ENCODE measurements at places on chromosomes 1 and 21.

DNA sequence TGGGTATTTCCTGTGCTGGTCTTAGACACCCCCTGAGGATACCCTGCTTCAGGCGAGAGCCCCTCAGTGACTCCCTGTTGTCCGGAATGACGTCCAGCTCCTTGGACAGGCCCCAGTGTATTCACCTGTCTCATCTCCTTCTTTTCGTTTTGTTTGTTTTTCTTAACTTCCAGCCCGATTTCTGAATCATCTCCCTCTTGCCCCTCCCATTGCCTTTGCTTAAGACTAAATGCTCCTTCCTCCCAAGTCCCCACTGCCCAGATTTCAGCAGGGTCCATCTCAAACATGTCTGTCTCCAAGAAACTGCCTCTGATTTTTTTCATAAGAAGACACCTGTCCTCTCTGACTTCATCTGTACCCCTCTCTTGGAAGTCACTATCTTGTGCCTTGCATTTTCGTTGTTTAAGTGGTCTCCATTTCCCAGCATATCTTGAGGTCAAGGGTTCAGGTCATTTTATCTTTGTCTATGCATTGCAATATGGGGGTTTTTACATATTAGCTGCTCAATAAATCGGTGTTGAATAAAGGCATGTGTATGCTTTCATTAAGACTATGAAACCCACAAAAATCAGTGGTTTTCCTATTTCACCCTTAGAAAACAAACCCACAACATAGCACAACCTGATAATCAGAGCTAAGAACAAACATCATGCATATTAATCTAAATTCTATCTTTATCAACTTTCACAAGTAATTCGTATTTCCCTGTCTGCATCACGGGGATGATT, 58.4 kb upstream of the LGALS8 start:
- DNase-seq, result no peak

DNA sequence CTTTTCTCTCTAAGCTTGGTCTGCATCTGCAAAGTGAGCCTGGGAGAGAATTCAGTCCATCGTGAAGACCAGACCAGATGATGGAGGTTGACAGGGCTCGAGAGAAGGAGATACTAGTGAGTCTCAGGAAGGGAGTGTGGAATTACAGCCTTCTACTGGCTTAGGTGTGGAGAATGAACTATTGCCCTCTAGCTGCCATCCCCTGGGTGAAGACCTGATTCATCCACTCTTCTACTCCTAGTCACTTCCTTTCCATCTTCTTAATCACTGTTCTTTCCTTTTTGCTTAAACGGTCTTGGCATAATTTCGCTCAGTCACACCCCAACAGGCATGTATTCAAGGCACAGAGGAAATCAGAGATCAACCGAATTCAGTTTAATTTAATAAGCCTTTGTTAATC, 34.0 kb upstream of the HSD17B7 start:
- DNase-seq, result no peak

DNA sequence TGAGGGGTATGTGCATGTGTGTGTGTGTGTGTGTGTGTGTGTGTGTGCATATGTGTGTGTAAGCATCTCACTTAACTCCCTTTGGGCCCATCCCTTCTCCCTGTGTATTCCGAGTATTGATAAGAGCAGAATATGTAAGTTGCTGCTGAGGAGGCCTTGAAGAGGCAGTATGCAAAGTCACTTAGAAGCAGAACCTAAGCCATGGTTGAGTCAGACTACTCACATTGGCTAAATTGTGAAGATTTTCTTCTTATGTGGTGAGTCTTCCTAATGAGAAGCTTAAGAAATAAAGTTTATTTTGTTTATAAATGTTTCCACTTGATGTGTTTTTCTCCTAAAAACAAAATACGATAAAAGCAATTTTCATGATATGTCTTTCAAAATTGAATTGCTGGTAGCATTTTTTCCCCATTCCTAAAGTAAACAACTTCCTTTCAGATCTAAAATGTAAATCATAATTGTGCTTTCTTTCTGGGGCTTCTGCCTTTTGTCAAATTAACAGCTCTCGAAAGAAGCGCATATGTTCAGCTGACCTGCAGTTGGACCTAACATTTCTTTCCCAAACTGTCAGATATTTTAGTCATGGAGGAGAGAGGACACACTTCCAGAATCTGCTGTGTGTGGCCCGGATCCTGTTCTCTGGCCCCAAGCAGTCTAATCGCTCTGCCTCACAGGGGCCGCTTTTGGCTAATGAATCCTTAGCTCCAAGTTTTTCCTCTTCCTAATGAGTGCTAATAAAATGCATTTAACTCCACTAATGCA, 284.0 kb downstream of the DUSP10 start:
- no peak for DNase-seq

DNA sequence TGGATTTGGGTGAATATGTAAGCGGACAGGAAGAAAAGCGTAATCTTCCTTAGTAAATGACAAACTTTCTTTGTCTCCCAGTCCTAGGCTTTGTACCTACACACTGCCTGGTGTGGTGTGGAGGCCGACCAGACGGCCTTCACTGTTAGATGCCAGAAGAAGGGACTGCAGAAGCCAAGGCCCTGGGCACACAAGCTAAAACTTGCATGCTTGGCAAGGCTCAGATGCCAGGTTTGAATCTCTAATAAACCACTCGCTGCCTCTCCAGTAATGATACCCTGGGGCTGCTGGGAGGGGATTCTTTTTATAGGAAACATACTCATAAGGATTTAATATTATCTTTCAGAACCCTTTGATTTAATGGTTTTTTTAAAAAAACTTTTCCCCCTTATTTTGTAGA, 263.8 kb downstream of the PTPRC start:
- no peak for DNase-seq

GRCh38 chr1:68162761-68163160, 69.6 kb downstream of the WLS start:
- DNase-seq, result peak; percentile 10

- no peak for DNase-seq
Measured at GRCh38 chr1:114316204-114316603, 162.5 kb upstream of the SYT6 start.

DNA sequence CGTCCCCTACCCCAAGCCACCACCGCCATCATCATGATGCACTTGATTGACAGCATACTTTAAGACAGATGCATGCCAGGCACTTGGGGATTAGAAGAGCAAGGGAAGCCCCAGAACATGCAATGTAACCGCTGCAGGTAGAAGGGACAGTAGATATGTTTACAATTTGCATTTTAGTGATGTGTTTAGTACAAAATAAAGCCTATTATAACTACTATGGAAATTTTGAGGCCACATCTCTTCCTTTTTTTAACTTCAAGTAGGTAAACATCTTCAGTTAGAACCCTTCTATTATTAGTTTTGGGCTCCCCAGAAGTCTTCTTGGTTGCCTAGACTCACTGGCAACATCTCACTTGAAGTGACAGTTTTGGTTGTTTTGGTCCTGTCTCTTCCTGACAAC, 25.3 kb downstream of the CR1L start:
- no peak for DNase-seq

DNA sequence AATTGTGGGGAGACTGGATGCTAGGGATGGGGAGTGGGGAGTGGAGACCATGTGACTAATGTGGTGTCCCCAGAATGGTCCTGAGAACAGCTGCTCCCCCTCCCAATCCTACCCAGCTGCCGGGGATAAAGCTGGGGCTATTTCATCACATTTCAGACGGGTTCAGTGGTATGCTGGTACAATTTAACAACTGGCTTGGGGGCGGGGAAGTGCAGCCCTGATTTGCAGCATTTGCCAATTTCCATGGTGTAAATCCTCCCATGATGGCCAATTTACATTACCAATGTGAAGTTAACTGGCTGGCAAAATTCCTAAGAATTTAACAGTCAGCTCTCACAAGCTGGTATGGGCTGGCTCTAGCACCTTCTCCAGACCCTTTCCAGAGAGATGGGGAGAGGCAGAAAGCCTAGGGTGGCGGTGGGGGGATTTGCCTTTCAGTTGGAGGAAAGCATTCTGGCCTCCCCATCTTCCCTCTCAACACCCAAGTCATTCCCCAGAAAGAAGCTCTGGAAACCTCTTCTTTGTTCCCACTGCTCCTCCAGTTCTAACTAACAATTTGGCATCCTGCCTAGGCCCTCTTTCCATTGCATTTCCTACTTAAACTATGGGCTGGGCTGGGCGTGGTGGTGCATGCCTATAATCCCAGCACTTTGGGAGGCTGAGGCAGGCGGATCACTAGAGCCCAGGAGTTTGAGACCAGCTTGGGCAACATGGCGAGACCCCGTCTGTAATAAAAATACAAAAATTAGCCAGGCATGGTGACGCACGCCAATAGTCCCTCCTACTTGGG, 11.3 kb upstream of the ADGRB2 start:
- no peak for DNase-seq

- DNase-seq, result no peak
Measured at GRCh38 chr1:205565799-205566198, 61.3 kb downstream of the CDK18 start.

GRCh38 chr1:177884479-177885021, 85.3 kb downstream of the SEC16B start:
- no peak for DNase-seq

- no peak for DNase-seq
Measured at GRCh38 chr21:35394634-35395369, 345.7 kb upstream of the RUNX1 start.

DNA sequence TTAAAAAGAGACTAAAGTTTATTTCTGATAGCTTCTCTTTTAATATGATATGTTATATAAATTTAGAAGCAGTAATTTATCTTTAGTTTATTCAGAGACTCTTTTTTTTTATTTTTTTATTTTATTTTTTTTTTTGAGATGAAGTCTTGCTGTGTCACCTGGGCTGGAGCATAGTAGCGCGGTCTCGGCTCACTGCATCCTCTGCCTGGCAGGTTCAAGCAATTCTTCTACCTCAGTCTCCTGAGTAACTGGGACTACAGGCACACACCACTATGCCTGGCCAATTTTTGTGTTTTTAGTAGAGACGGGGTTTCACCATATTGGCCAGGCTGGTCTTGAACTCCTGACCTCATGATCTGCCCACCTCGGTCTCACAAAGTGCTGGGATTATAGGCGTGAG, 89.6 kb downstream of the DISP1 start:
- no peak for DNase-seq

GRCh38 chr1:157916887-157917570, 75.4 kb upstream of the CD5L start:
- DNase-seq, result no peak

DNA sequence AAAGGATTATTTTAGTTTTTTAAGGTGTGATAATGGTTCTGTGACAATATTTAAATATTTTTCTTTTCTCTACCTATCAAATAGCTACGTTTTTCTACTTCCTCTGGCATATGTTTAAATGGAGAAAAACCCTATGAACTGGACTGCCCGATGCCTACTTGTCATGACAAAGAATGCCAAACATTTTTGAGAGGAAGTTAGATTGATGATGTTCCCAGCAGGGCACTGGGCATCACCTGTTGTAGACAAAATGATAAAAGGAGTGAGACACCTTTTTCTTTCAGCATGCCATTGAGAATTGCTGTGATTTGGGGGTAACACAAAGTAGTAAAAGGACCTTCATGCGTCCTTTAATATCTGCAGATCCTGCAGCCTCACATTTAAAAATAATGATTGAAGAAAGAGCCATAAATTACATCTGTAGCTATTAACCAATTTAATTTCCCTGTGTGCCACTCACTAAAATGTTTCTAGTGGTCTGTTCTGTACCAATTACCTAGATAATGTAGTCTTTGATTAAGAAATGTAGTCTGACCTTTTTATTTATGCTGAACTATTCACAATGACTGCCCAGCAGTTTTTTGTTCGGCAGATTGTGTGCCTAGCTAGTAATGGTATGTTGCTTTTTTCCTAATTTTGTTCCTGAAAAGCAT, 47.6 kb downstream of the RPL5 start:
- DNase-seq, result no peak

- no peak for DNase-seq
Measured at GRCh38 chr1:177793900-177794299, 176.0 kb downstream of the SEC16B start.

- DNase-seq, result no peak
Measured at GRCh38 chr1:26317146-26317545, 612 bp upstream of the CD52 start.

- no peak for DNase-seq
Measured at GRCh38 chr1:11188381-11188780, 774 bp upstream of the ANGPTL7 start.

GRCh38 chr1:193058529-193059281, 455 bp downstream of the UCHL5 start:
- peak; percentile 28 for DNase-seq

GRCh38 chr1:78712467-78713051, 62.9 kb downstream of the IFI44 start:
- no peak for DNase-seq

- no peak for DNase-seq
Measured at GRCh38 chr1:41915786-41916571, 2.7 kb downstream of the HIVEP3 start.

GRCh38 chr1:184150776-184151531, 99.4 kb downstream of the TSEN15 start:
- DNase-seq, result no peak

GRCh38 chr1:228979774-228980173, 244.5 kb downstream of the RHOU start:
- DNase-seq, result no peak

- no peak for DNase-seq
Measured at GRCh38 chr1:85290826-85291225, 14.4 kb upstream of the BCL10 start.

GRCh38 chr1:30809514-30810263, 52.1 kb upstream of the LAPTM5 start:
- no peak for DNase-seq

- no peak for DNase-seq
Measured at GRCh38 chr1:240927821-240928220, 315.9 kb upstream of the GREM2 start.

- no peak for DNase-seq
Measured at GRCh38 chr21:45363921-45364467, 41.0 kb upstream of the COL18A1 start.

DNA sequence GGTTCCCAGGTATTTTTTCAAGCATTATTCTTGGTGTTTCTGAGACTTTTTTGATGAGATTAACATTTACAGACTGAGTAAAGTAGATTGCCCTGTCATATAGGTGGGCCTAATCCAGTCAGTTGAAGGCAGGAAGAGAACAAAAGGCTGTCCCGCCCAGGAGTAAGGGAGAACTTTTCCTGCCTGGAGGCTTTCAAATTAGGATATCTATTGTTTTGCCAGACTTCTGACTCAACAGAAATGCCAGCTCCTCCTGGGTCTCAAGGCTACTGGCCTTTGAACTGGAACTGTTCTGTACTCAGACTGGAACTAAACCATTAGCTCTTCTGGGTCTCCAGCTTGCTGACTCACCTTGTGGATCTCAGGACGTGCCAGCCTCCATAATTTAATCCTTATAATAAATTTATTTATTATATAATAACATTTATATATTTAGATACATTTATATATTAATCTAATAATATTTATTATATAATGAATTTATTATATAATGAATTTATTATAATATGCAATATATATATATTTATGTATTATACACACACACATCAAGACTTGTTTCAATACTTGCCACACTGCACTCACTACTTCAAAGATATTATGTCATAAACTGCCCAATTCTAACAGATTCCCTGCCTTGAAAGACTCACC, 510.8 kb upstream of the B3GALT2 start:
- DNase-seq, result no peak

DNA sequence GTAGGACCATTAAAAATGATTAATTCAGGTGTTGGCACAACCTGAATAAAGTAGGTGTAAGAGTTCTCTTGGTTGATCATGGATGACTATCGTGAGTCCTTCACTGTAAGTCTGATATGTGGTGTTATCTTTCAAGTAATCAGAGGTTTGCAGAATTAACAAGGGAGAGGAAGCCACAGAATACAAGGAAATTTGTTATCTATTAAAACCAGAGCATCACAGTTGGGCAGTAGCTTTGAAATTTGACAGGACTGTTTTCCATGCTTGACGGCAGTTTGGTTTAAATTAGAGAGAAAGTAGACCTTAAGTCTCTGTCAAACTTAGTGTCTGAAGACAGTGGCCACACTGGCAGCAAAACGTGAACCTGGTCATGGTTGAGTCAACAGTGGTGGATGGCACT, 139.5 kb upstream of the KCNK2 start:
- no peak for DNase-seq
